ENCODE measurements at places on chromosomes 3 and 15.

DNA sequence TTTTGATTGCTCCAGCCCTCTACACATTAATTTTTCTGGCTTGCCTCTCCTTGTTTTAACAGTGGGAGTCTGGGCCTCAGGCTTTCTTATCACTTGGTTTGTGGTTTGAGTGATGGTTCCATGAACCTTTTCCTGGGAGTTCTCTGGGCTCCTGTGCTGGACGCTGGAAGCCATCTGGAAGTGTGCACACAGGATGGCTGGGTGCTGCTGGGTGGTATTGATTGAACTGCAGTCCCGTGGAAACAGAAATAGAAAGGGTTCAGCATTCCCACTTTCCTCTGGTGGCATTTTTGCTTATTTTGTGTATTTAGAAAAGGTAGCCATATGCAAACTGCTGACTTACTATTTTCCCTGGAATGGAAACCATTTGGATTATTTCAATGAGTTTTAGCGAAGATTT lies 25.6 kb downstream of the MITF start:
- DNase-seq, result no peak

GRCh38 chr15:60555806-60556205 lies 76.9 kb upstream of the ICE2 start:
- DNase-seq, result no peak

GRCh38 chr15:64763462-64763861 lies 11.9 kb downstream of the RBPMS2 start:
- no peak for DNase-seq

DNA sequence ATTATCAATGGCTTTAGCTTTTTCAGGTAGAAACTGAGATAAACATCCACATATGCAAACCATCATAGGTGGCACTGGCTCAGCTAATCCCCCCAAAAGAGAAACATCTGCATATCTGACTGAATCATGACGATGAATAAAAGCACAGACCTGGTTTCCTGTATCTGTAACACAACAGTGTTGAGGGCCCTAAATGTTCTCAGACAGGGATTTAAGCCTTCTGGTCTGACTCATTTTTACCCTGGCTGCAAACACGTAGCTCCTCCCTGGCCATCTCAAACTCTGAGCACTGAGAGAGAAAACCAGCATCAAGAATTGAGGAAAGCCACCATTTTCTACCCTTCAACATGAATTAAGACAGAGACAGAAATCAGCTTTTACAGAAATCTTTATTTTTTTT lies 35.2 kb downstream of the GLB1 start:
- DNase-seq, result no peak

GRCh38 chr3:127170814-127171213 lies 22.1 kb upstream of the PRR23E start:
- peak; percentile 51 for DNase-seq

GRCh38 chr3:83926291-83926690 lies 1032.5 kb upstream of the CADM2 start:
- no peak for DNase-seq

GRCh38 chr3:107375682-107376081 lies 1.6 kb upstream of the CCDC54 start:
- no peak for DNase-seq

DNA sequence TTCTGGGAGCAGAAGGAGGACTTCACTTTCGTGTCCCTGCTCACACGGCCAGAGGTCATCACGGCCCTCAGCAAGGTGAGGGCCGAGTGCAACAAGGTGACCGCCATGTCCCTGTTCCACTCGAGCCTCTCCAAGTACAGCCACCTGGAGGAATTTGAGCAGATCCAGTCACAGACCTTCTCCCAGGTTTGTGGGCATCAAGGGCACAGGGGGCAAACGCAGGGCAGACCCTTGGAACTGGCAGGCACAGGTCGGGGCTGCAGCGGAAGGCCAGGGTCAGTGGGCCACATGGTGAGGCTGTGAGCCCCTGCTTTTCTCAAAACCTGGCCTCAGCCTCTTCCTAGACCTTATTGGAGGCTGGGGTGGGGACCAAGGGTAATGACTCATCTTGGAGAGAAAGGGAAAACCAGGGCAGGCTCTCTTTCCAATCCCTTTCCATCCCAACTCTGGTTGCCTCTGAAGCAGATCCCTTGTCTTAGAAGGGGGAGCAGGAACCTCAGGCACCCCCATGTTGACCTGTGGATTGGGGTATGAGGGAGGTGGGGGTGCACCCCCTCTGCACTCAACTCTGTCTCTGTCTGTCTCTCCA lies 29.5 kb downstream of the DNAH1 start:
- no peak for DNase-seq

GRCh38 chr15:74367296-74367854 lies at the start of gene CYP11A1:
Gene CYP11A1 (minus strand): TSS chr15:74367646. CDS start chr15:74367585, 61 bp downstream.
- no peak for DNase-seq

DNA sequence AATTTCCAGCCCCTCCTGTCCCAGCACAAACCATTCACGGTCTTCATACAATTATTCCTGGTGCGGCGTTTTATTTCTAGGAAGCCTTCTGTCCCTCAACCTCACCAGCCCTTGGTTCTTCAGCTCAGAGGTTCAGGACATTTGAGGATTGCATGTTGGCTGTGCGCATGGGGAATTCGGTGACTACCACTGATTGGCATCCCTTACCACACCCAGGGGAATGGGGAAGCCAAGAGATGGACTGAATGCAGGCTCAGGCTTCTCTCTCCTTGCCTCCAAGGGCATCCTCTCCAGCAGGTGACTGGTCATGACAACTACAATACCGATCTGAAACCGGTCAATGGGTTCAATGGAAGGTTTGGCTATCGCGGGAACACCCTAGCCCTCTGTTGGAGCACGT lies 153.8 kb downstream of the MTHFS start:
- DNase-seq, result no peak

DNA sequence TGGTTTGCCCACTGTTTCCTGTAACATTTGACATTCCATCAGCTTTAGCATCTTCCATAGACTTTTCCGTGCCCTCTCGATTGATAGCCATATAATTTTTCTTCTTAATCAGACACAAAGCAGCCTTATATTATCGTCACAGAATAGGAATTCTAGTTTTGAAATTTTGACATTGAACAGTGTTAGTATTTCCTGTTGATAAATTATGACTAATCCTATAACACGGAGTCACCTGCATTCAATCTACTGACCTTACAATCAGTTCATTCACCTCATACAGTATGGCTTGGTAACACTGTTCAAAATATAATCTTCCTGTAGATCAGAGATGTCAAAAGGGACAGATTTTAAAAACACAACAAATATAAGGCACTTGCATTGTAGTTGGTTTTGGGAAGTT lies 423.7 kb downstream of the C3orf38 start:
- DNase-seq, result no peak

- no peak for DNase-seq
These were observed 46.2 kb downstream of the ABTB1 start for GRCh38 chr3:127718916-127719290.

- DNase-seq, result no peak
These were observed 131.5 kb upstream of the SATB1 start for GRCh38 chr3:18556503-18557135.

GRCh38 chr3:42340466-42340865 lies 69.9 kb downstream of the LYZL4 start:
- no peak for DNase-seq

DNA sequence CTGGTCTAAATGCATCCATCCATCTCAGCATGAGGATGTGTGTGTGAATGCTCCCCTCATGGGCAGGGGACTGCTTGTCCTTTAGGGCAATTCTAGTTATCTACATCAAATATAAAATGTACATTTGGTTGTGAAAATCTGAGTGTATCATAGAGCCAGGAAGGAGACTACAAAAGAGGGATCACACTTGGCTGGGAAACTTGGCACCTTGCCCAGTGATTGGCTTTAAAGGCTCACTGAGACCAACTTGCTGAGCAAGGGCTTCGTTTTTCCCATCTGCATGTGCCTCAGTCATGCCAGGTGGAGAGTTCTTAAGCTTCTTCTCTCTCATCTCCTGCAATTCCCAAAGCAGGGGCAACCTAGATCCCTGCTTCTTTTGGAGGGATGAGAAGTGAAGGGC lies 5.2 kb downstream of the CAPN3 start:
- no peak for DNase-seq

DNA sequence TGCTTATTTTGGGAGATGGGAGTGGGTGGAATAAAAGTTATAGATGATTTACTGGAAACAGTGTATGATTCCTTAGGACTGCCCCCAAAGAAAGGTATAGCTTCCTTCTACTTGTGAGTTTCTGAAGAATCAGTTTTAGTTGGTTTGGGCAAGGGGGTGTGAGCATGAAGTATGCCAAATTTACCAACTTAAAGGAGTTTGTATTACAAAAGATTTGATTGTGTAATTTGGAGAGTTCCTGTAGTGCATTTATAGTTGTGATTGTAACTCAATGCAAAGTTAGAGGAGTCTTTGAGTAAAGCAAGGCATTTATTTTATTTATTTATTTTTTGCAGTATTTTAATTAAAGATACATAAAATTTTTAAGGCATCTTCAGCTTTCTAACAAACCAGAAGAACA lies 42.8 kb downstream of the TSC22D2 start:
- no peak for DNase-seq

- DNase-seq, result peak; percentile 84
These were observed 21.1 kb upstream of the IQCF6 start for GRCh38 chr3:51799879-51800749.

DNA sequence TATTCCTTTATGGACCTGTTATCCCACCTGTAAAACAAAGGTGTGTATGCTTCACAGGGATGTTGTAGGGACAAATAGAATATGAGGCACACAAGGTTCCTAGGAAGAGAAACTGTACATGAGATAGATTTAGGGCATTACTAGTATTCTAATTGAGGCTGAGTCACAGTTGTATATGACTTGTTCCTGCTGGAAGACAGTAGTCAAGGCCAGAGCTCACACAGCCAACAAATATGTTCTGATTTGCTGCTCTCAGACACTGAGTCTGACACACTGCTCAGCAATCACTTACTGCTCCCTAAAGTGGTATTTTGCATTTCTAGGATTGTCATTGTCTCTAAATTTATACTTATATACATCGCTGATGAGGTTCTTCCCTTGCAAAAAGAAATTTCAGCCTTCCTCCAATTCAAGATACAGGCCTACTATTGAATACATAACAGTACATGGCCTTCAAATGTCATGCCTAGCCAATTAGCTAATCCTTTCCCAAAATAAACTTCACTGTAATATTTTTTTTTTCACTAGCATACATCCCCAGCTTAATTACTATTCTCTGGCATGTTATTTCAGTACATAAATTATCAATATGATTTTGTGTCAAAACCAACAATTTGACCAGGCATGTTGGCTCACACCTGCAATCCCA lies 69.8 kb downstream of the TIGIT start:
- DNase-seq, result no peak

GRCh38 chr3:171039674-171040073 lies 13.2 kb upstream of the SLC2A2 start:
- DNase-seq, result no peak

- DNase-seq, result no peak
These were observed 36.7 kb upstream of the CCDC174 start for GRCh38 chr3:14614862-14615261.

DNA sequence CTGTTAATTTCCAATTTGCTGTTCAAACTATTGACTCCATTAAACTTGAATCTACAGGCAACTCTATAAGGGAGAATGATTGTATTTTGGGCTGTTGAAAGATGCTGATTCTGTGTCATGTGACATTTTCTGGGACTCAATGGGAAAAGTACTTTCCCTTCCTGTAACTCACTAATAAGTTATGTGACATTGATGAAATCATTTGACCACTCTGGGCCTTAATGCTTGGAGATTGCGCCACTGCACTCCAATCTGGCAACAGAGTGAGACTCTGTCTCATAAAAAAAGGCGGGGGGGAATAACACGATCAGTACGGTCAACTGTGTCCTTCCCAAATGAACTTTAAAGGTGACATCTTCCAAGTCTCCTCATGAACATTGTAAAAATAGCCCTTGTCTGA lies 215.2 kb upstream of the SGO1 start:
- no peak for DNase-seq

DNA sequence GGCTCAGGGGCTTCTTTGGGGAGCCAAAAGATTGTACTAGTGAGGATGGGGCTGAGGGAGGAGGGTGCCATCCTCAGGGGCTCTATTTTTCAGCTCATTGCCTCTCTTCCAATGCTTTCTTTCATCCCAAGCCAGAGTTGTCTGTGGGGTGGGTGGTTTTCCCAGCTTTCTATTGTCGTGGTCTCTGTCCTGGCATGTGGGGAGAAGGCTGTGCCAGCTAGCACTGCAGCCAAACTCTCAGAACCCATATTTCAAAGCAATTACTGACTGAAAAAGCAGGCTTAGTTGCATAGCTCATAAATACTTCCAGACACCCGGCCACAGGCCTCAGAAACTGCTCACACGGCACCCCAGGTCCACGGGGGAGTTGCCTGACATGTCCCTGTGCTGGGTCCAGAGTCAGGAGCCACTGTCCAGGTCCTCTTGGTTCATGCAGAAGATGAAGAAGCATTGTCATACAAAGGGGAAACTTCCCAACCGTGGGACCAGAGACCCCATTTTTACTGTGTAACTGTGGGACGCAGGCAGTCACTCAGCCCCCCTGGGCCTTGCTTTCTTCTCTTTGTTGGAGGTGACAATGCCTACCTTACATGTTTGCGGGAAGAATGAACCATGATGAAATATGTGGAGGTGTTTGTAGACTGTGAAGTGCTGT lies 27.6 kb downstream of the FGD5 start:
- no peak for DNase-seq

GRCh38 chr15:75903331-75904239 lies at the start of gene FBXO22:
Gene FBXO22 (plus strand): TSS chr15:75903878. CDS start chr15:75903964, 86 bp downstream.
- DNase-seq, result peak; percentile 97

GRCh38 chr3:114886905-114887304 lies 260.2 kb downstream of the ZBTB20 start:
- DNase-seq, result no peak

GRCh38 chr3:66427951-66428474 lies 72.8 kb downstream of the LRIG1 start:
- DNase-seq, result no peak

DNA sequence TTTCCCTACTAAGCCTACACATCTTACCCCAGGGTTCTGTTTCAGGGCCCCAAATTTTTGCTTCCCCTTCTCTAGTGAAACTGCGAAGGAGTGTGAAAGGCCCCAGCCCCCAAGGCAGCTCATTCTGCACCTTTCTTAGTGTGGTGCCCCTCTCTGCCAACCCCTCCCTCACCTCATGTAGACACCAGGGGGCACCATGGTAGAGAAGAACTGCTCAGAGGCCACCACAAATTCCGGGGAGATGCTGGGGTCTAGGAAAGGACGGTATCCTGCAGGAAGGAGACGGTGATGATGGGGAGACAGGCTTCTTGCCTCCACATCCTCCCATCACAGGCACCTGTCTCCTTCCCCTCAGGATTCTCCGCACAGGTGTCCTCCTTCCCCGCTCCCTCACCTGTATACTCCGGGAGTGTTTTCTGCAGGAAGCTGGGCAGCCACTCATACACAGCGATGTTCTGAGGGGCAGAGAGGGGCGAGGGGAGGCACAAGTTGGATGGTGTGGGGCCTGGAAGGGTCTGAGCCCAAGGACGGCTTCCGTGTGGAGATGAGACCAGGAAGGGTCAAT lies 3.6 kb downstream of the DUOX2 start:
- peak; percentile 25 for DNase-seq

GRCh38 chr3:185582236-185582635 lies 3.9 kb upstream of the SENP2 start:
- DNase-seq, result peak; percentile 66

GRCh38 chr3:48930590-48930989 lies 11.9 kb downstream of the ARIH2 start:
- no peak for DNase-seq

All from neural progenitor cell (in vitro differentiated cells).